Activated CD4-positive, CD25-positive, alpha-beta regulatory T cell treated with anti-CD3 and anti-CD28 coated beads, Interleukin-2, amount 50 U/mL, for 24 hours (primary cell): ENCODE measurements at places on chromosomes 1 and 21.

GRCh38 chr1:85467929-85468540 lies 3.1 kb upstream of the DDAH1 start:
- no peak for ATAC-seq

DNA sequence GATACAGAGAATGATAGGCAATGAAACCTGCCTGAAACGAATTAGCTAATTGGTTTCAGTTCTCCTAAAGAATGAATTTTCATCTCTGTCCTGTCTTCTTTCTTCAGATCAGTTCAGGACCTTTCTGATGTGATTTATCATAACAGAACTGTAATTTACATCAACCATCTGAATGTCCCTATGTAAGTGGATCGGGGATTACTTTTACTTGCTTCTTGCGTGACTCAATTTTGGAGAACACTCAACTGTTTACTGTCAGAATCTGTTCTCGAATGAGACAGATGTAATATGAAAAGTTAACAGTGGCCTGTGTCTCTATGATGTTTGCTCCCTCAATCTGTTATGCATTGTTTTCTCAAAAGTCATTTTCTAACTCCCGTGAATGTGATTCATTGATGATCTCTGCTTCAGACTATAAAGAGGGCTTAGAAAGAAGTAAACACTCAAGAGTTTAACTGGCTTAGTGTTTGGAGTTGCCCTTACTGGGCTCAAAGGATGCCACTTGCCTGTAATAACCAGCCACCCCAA lies 111.0 kb downstream of the GABPA start:
- ATAC-seq = peak; percentile 58

GRCh38 chr1:9960706-9961562 lies 17.7 kb downstream of the NMNAT1 start:
- no peak for ATAC-seq

- no peak for ATAC-seq
Observed at GRCh38 chr1:28437264-28437923, 67.9 kb downstream of the PHACTR4 start.

DNA sequence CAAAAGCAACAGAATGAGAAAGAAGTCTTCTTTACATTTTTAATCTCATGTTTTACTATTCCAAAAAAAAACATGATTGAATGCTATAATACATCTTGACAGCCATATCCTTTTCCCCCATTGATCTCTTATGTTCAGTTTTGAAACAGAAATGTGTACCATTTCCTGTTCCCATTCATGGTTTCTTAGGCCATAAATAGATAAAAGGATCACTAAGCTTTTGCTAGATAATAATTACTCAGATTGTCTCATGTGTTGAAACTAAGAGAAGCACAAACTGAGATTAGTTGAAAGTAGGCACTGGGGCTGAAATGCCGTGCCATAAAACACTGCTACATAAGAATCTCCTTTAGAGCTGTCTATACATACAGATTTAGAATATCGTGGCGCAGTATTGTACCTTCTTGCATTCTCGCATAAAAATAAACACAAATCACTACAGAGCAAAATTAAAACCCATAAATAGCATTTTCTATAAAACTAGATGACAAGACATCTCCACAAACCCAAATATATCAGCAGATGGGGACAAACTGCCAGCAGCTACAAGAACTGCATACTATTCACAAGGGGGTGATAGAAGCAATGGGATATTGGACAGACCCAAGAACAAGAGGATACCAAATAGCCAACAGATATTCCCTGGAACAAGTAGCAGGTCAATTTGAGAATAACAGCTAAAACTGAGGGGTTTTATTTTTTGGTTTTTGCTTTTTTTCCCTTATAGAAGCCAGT lies 405.3 kb upstream of the PRMT6 start:
- ATAC-seq = no peak

DNA sequence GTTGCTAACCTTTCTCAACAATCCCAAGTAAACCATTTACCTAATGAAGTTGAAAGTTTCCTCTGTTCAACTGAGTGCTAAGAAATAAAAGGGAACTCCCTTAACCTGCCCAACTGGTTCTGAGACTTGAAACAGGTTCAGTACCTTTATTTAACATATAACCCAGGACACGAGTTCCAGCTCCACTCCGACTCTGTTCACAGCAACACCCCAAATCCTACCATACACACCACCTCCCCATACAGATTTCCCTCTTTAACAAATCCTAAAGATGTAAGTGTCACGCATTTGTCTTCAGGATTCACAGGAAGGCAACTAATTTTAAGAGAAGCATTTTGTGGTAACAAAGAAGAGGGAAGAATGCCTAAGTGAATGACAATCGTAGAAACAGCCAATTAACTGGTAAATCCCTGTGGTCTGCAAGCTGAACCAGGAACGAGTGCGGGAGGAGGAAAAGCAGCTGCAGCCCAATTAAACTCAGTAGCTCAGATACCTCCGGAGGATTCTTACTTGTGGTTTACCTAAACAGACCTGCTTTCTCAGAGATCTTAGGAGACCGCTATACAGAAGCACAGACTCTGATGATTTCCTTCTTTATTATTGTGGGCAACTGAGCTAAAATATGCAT lies 134.5 kb upstream of the MAGI3 start:
- ATAC-seq = no peak

DNA sequence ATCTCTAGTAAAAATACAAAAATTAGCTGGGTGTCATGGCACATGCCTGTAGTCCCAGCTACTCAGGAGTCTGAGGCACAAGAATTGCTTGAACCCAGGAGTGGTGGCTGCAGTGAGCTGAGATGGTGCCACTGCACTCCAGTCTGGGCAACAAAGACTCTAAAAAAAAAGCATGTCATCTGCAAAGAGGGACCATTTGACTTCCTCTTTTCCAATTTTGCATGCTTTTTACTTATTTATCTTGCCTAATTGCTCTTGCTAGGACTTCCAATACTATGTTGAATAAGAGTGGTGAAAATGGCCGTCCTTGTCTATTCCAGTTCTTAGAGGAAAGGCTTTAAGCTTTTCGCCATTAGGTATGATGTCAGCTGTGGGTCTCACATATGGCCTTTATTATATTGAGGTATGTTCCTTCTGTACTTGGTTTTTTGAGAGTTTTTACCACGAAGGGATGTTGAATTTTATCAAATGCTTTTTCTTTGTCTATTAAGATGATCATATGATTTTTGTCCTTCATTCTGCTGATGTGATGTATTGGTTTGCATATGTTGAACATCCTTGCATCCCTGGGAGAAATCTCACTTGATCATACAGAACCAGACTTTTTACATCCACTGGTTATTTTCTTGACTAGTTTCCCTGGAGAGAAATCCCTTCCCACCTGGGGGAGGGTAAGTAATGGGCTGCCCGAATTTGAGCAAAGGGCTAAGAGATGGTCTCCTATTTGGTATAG lies 17.0 kb upstream of the RAP1GAP start:
- no peak for ATAC-seq

DNA sequence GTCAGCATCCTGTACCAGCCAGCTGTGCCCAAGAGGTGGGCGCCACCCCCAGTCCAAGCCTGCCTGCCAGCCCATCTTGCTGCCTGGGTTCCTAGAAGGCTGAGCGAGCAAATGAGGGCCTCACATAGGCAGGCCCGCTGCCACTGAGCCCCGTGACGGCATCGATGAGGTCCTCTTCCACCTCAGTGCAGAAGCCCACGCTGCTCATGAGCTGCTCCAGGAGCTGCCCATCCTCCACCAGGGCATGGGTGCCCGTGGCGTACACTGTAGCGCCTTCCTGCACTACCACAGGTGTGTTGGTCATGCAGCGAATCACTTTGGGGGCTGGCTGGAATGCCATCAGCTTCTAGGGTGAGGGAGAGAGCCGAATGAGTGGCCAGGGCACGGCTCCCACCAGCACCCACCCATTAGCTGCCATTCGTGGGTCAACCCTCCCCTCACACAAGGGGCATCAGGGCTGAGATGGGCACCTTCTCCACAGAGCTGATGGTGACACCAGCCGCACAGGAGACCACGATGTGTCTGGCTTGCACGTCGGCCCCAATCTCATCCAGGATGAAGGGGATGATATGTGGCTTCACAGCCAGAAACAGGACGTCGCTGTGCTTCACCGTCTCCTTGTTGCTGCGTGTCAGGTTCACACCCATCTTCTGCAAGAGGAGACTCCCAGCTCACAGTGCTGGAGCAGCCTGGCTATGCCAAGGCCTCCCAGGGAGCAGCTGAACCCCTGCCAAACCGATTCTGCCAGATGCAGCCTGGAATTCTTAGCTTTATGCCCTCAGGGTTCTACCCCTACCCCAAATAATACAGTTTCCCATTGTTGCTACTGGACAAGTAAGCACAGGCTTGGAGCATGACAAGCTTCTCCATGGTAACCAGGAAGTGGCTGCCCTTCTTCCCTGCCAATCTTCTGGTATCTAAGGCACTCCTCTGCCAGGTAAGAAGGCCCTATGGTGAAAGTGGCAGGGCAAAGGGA lies 2.0 kb downstream of the PYCR2 start:
- ATAC-seq = no peak

- no peak for ATAC-seq
Observed at GRCh38 chr21:28602546-28602945, 390.1 kb downstream of the LTN1 start.

GRCh38 chr1:219444474-219444873 lies 168.4 kb downstream of the ZC3H11B start:
- ATAC-seq = no peak
